Activated CD8-positive, alpha-beta memory T cell treated with anti-CD3 and anti-CD28 coated beads, Interleukin-2, amount 10 ng/mL, durations not matched to agents 7 days and 5 days (primary cell): ENCODE measurements at places on chromosomes 11 and 22. TPM values are rescaled to one million over a fixed set of nuclear protein-coding genes. Genes with fewer than 3 reads are reported as not detected.

The MGAT3 gene
- 0.96 TPM for total RNA-seq

The KRTAP5-2 gene
- not detected for total RNA-seq

The VWCE gene
- 3.9 TPM for total RNA-seq

The LGALS1 gene
- total RNA-seq = 1,515 TPM

The PIK3IP1 gene
- total RNA-seq = 15.7 TPM

The IL10RA gene
- 247 TPM for total RNA-seq

The TRIM51 gene
- not detected for total RNA-seq

The CD59 gene
- 70.5 TPM for total RNA-seq

The LRRC56 gene
- 1.7 TPM for total RNA-seq

The FAM76B gene
- 51.3 TPM for total RNA-seq

The ZNF143 gene
- 44.2 TPM for total RNA-seq

The NLRX1 gene
- 21.2 TPM for total RNA-seq

The OR51B2 gene
- not detected for total RNA-seq

The GPHA2 gene
- total RNA-seq = not detected

The APOC3 gene
- not detected for total RNA-seq

The ISX gene
- total RNA-seq = not detected

The CSNK2A3 gene
- total RNA-seq = 0.84 TPM

The TMEM151A gene
- not detected for total RNA-seq

The PELI3 gene
- total RNA-seq = 5.7 TPM

The DTX4 gene
- 0.12 TPM for total RNA-seq

The SLC37A2 gene
- 0.91 TPM for total RNA-seq

The FREY1 gene
- 0.93 TPM for total RNA-seq

The CARD18 gene
- not detected for total RNA-seq

The OR8A1 gene
- not detected for total RNA-seq

The ZBTB44 gene
- total RNA-seq = 41.7 TPM

The VPREB3 gene
- not detected for total RNA-seq

The B3GAT1 gene
- 0.61 TPM for total RNA-seq

The SERPINH1 gene
- total RNA-seq = 8.1 TPM

The ALKBH3 gene
- 32.5 TPM for total RNA-seq

The MRGPRX4 gene
- total RNA-seq = not detected

The MMP12 gene
- not detected for total RNA-seq

The LIPT2 gene
- total RNA-seq = 2.5 TPM

The KIF18A gene
- total RNA-seq = 35.5 TPM

The OR8D4 gene
- not detected for total RNA-seq

The RIMBP3C gene
- total RNA-seq = 0.14 TPM

The VPS51 gene
- total RNA-seq = 104 TPM

The MAP6 gene
- total RNA-seq = 0.70 TPM

The C1QTNF4 gene
- not detected for total RNA-seq
